ENCODE measurements at places on chromosomes 4 and X. TPM values are rescaled to one million over a fixed set of nuclear protein-coding genes. Genes with fewer than 3 reads are reported as not detected.

The DRD5 gene
- not detected for total RNA-seq

The GLRA2 gene
- not detected for total RNA-seq

The RENBP gene
- total RNA-seq: 0.54 TPM

The FAM47B gene
- total RNA-seq: not detected

The ACE2 gene
- 1.3 TPM for total RNA-seq

The ZC4H2 gene
- 11.0 TPM for total RNA-seq

The ANOS1 gene
- total RNA-seq: 9.7 TPM

The GPRASP2 gene
- 6.1 TPM for total RNA-seq

The NUDT10 gene
- total RNA-seq: 0.18 TPM

The EDA2R gene
- total RNA-seq: 7.1 TPM

The CCSER1 gene
- total RNA-seq: 5.7 TPM

The PAGE2B gene
- total RNA-seq: not detected

The FRMPD4 gene
- total RNA-seq: 5.2 TPM

The CNGA1 gene
- not detected for total RNA-seq

The ZNF185 gene
- total RNA-seq: 1.6 TPM

The DGKK gene
- not detected for total RNA-seq

The HNRNPDL gene
- total RNA-seq: 92.6 TPM

The GPC4 gene
- total RNA-seq: 4.1 TPM

The CXXC4 gene
- total RNA-seq: not detected

The SGMS2 gene
- total RNA-seq: 143 TPM

The L1CAM gene
- total RNA-seq: 8.6 TPM

The HPGDS gene
- not detected for total RNA-seq

The NOX1 gene
- total RNA-seq: not detected

The KLHL4 gene
- 10.9 TPM for total RNA-seq

The DCX gene
- not detected for total RNA-seq

The VCX2 gene
- not detected for total RNA-seq

The FRG2 gene
- not detected for total RNA-seq

The FBXL5 gene
- 52.2 TPM for total RNA-seq

The HOPX gene
- 15.4 TPM for total RNA-seq

The CLGN gene
- total RNA-seq: not detected

The GLRA3 gene
- not detected for total RNA-seq

The BEX2 gene
- not detected for total RNA-seq

The SMIM43 gene
- 2.1 TPM for total RNA-seq

The USP26 gene
- total RNA-seq: not detected

The REELD1 gene
- not detected for total RNA-seq

The WWC2 gene
- total RNA-seq: 24.0 TPM

The SCRG1 gene
- 1.8 TPM for total RNA-seq

The PPP1R2C gene
- not detected for total RNA-seq

The INPP4B gene
- 1.6 TPM for total RNA-seq

The IL21 gene
- total RNA-seq: not detected

The FHIP1A gene
- total RNA-seq: not detected

The KLF3 gene
- 19.5 TPM for total RNA-seq
